Lung (tissue), 17 donors: ENCODE measurements at places on chromosomes 7 and 10.

DNA sequence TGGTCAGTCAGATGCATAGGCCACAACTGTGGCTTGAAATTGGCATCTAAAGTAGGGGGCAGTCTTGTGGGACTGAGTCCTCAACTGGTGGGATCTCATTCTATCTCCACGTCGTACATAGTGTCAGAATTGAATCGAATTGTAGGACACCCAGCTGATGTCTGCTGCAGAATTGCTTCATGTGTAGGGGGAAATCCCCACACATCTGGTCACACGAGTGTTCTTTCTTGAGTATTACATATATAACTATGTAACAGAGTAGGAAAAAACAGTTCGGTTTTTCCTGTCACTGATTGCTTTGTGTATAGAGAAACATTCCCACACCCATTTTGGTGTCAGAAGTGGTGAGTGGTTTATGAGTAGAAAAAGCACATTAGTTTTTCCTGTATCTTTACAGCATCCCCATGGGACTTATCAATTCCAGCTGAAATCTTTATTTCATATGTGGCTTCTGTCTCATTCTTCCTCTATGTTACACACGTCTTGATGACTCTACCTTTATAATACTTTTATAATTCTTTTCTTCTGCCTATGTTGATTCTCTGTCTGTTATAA is 79.4 kb upstream of the PCGF5 start:
- DNase-seq, result no peak

DNA sequence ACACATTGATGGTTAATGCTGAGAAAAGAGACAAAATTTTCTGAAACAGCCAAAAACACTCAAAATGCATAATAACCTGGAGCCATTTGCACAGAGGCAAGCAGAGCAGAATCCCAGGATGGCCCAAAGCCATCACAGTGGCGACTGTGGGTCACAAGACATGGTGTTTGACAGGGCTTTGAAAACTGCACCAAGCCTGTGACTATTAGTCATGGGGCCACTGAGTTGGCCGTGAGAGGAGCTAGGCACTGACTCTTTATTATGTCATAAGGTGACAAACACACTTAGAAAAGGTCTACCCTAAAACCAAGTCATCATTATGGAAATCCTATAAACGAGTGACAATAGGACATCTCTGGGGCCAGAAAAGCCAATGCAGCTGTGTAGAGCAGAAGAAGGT is 23.9 kb downstream of the DRGX start:
- DNase-seq, result peak; percentile 2

DNA sequence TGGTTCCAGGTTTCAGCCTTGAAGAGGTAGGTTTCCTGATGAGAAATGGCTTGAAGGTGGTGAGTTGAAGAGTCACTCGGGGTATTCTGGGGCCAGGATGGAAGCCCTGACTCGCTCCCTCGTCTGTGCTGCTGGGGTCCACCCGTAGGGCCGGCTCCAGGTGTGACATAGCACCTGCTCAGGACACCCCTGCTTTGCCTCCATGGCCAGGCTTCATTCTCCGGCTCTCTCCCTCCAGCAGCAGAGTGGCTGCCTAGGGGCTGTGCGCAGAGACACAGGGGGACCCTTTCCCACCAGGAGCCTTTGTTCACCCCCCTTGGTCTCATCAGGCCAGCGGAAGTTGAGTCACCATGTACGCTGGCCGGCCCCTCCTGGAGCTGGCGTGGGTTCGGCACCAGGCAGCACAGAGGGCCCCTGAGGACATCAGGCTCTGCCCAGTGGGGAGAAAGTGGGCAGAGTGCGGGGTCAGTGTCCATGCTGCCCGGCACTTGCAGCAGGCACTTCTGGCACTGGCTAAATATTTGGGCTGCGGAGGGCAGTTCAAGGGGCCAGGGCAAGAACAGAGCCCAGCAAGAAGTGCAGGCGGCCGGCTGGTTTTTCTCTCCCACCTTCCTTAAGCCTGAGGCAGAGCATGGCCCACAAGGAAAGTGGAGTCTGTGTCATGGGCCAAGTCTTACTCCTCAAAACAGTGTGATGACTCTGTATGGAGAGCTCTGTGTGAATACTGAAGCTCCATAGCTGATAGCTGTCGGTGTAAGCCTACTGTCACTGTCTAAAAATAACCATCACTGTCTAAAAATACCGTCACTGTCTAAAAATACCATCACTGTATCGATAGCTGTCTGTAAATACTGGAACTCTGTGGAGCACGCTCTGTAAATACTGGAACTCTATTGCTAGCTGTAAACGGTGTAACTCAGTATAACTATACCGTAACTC is 3.7 kb upstream of the PRKAR1B start:
- DNase-seq, result no peak

- DNase-seq, result no peak
Observed at GRCh38 chr10:47257396-47258120, 42.4 kb upstream of the GDF10 start.

DNA sequence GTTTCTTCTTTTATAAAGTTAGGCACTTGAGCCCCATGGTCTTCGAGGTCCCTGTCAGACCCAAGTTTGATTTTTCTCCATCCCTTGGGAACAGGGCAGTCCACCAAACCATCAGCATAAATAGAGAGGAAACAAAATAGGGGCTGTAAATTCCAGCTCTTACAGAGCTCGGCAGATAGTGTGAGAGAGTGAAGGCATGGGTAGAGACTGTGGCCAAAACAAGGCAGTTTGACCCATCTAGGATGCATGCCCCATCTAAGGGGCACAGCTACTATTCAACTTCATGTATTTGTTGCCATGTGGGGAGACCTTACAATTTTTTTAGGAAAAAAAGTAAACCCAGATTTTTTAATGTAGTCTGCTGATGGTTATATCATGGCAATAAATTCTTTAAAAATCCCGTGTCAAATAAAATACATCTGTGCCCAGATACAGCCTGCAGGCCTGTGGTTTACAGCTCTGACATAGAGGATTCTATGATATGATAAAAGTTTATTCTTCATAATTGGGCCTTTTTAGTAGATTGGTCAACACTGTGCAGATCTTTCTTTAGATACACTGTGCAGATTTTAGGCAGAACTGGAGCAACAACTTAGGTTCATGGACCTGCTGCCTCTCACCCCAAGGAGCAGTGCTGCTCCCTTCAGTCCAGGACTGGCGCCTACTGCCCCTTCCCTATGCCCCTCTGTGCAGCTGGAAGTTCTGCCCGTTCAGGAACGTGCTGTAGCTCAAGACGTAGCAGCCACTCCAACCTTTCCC is 5.3 kb downstream of the PPP1R3C start:
- no peak for DNase-seq

DNA sequence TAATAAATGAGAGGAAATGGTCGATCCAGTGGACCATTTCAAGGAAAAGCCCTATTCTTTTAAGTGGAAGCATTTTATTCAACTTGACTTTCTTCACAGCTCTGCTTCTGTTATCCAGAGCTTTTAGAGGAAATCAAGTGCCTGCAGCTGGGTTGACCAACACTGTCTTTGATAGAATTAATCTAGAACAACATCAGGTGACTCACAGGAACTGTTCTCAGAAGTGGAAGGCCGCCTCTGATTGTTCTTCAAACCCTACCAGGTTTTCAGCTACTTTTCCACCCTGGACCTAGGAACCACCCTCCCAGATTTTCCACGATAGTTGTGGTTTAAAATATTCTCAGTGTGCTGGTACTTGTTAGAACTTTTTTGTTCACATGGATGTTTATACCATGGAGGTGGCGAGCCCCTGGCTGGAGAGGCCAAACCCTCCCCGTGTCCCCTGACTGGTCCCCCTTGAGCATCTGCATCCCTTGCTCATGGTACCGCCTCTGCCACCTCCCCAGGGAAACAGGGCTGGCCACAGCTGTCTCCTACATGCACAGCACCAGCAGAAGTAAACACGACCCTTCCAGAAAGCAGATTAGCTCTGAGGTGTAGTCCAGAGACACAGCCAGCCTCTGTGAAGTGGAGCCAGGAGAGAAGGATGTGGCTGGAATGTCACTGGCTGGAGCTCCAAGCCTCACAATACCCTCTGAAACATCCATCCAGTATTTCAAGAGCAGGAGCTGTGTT is 293.3 kb downstream of the USP6NL start:
- DNase-seq, result no peak

- DNase-seq, result no peak
Observed at GRCh38 chr7:37141742-37142141, 306.9 kb downstream of the ELMO1 start.

DNA sequence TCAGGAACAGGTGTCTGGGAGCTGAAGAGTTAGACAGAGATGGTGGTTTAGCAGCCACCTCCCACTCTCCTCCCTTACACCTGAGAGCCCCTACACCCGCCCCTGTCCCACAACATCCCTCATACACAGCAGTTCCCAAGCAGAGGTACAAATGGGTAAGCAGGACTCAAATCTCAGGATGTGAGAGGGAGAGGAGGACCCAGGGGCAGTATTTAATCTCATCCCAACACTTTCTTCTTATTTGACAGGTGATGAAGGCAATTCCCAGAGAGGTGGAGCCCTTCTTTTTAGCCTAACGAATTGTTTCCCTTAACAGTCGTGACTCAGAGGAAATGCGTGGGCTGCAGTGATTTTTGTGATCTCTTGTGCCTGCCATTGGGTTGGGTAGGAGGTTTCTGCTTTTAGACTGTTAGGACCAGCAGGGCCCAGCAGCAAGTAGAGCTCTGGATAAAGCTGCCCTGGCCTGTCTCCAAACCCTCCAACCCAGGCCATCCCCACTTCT is 191.3 kb downstream of the HECW1 start:
- DNase-seq, result no peak

DNA sequence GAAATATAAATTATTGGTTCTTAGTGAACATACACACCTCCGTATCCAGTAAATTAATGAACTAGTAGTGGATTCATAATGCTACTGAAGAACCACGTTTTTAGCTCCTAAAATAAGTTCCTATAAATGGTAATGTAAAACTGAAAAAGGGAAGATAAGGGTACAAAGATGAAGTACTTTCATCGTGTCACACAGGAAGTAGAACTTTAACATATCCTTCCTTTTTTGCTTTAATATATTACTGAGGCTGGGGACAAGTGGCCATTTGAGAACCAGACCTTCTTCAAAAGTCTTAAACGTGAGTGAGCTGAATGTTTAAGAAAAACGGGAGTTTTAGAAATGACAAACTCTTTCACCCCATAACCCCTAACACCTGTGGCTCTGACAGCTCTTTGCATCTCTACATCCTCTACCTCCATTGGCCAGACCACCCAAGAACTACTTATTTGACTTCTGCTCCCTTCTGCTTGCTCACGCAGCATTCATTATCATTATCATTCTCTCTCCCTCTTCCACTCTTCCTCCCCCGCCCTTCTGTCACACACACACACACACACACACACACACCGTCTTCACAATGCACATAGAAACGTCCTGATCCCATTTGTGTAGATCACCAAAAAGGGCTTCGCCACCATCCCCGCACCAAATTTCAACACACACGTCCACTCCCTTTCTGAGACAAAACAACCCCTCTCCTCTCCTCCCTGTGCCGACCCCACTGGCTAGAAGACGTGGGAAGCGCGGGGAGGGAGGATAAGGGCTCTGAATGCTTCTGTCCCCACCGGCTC is 677 bp downstream of the SKAP2 start:
- DNase-seq, result peak; percentile 74

- DNase-seq, result no peak
Observed at GRCh38 chr7:31695859-31696614, 9.0 kb downstream of the PPP1R17 start.

GRCh38 chr10:1509011-1509530 is 228.3 kb downstream of the ADARB2 start:
- DNase-seq, result no peak

- peak; percentile 54 for DNase-seq
Observed at GRCh38 chr10:110636932-110637557, 7.1 kb upstream of the RBM20 start.

DNA sequence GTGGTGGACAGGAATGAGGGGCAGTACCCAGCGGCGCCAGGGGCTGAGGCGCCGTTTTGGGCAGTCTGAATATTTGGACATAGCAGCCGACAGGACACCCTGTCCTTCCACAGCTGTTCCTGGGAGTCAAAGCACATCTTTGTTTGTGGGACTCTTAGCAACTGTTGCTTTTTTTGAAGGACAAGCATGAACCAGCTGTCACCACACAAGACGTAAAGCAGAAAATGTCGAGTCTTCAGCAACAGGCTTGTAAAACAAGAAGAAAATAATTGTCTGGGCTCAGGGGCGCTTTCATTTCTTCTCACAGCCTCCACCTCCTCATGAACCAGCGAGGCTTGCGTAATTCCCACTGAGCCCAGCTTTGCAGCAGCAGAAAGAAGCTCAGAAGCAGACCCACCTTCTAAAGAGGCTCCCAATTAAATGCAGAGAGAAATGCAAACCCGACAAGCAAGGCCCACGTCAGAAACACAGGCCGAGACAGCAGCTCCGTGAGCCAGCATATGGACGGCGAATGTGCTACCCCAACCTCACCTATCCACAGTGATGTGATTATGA is 68.9 kb upstream of the DNAAF5 start:
- DNase-seq, result peak; percentile 59

DNA sequence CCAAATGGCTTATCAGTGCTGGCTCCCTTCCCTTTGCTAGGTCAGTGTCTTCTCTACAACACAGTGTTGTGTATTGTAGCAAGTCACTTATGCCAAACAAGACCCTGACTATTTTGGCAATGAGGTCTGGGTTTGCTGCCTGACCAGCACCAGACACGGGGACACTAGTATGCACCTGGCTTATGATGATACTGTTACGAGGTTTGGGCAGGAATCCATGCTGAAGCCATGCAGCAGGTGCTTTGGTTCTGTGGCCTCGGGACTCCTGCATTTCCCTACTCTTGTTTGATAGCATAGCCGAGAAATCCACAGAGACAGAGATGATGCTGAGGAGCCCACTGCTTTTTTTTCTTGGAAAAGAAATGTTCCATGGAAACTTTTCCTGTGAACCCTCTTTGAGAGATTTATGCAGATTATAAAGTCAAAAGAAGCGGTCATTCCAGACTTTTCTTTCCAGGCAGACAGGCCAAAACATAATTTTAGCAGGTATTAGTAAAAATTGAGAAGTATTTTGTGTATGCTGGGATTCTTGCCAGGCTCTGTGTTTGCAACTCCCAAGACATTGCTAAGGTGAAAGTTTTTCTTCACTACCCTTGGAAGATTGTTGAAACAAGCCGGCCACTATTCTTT is 291.1 kb downstream of the BBS9 start:
- no peak for DNase-seq

GRCh38 chr7:102319671-102320070 is 33.0 kb downstream of the SH2B2 start:
- DNase-seq, result no peak

- DNase-seq, result no peak
Observed at GRCh38 chr10:48803801-48804584, 119.3 kb downstream of the WDFY4 start.

DNA sequence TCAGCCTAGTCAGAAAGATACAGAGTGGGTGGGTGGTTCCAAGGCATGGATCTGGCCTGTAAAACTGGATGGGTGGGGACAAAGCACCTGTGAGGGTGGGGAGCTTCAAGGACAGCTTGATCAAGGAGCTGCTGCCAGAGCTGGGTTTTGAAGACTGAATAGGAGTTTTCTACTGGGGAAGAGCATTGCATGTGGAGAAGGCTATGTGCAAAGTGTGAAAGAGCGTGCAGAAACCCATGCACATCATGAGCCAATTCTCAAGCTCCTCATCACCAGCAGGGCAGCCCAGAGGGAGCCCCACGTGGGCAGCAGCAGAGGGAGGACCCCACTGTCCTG is 58.6 kb downstream of the PDGFA start:
- no peak for DNase-seq
